Stromal cell of bone marrow (primary cell): ENCODE measurements at places on chromosomes 7 and 10.

- DNase-seq = no peak
Observed at GRCh38 chr10:118729200-118729599, 25.6 kb downstream of the CACUL1 start.

GRCh38 chr7:44761207-44762161, 12.8 kb downstream of the ZMIZ2 start:
- DNase-seq = no peak

DNA sequence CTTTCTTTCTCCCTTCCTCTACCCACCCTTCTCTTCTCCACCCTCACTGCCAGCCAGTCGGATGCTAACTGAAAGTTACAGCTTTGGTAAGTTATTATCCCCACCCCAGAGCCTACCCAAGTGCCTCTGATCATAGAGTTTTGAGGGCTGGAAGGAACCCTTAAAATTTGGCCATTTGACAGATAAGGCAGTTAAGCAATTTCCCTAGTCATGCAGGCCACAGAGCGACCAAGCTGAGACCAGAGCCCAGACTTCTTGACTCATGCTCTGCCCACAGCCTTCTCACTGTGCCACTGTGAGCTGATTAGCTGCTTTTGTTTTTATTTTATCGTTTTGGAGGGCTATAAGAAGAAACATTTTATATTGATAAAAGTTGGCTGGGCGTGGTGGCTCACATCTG, 17.2 kb downstream of the SAP25 start:
- peak; percentile 80 for DNase-seq

- no peak for DNase-seq
Observed at GRCh38 chr7:25663877-25664276, 435.6 kb upstream of the NPVF start.
